Activated naive CD8-positive, alpha-beta T cell treated with anti-CD3 and anti-CD28 coated beads for 36 hours (primary cell): ENCODE measurements at places on chromosomes 16 and 17.

- H3K27ac ChIP-seq = peak overlapping the region; percentile 94
- peak overlapping the region; percentile 95 for H3K4me3 ChIP-seq
- DNase-seq = peak; percentile 54
- peaks cover 48% of the 10 kb centered on the region for H3K4me1 ChIP-seq
- peaks cover 3% of the 10 kb centered on the region for H3K27me3 ChIP-seq
- H3K36me3 ChIP-seq = peaks cover 6% of the 10 kb centered on the region
These were observed 1.5 kb downstream of the TNRC6C start for GRCh38 chr17:77959926-77960521.

DNA sequence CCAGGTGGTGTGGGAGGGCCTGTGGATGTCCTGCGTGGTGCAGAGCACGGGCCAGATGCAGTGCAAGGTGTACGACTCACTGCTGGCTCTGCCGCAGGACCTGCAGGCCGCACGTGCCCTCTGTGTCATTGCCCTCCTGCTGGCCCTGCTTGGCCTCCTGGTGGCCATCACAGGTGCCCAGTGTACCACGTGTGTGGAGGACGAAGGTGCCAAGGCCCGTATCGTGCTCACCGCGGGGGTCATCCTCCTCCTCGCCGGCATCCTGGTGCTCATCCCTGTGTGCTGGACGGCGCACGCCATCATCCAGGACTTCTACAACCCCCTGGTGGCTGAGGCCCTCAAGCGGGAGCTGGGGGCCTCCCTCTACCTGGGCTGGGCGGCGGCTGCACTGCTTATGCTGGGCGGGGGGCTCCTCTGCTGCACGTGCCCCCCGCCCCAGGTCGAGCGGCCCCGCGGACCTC, 798 bp downstream of the CLDN9 start:
- H3K4me3 ChIP-seq = no peak overlapping the region
- no peak for DNase-seq
- H3K27ac ChIP-seq = no peak overlapping the region
- H3K27me3 ChIP-seq = peaks cover 25% of the 10 kb centered on the region
- peaks cover 8% of the 10 kb centered on the region for H3K4me1 ChIP-seq

DNA sequence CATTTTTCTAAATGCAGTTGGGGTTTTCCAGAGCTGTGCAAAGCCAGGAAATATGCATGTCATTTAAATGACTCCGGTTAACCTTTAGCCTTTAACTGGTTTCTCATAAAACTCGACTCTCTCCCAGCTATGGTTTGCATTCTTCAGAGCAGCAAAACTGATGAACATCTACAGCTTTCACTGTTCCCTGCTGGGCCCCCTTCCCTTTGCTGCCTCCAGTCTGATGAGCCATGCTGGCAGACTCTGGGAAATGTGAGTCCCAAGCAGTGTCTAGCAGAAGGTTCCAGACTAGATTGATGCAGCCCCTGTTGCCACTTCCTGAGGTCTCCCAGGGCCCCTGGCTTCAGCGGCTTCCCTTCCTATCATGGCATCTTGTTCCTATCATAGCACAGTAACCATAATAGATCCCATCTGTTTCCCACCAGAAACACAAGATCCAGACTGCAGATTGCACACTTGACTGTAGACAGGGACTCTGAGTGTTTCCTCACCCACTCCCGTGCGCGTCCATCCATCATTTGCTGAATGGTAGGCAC, 135.4 kb downstream of the CLEC16A start:
- H3K27ac ChIP-seq = peak overlapping the region; percentile 86
- DNase-seq = no peak
- H3K27me3 ChIP-seq = no peaks in the 10 kb centered on the region
- H3K36me3 ChIP-seq = peaks cover 14% of the 10 kb centered on the region

DNA sequence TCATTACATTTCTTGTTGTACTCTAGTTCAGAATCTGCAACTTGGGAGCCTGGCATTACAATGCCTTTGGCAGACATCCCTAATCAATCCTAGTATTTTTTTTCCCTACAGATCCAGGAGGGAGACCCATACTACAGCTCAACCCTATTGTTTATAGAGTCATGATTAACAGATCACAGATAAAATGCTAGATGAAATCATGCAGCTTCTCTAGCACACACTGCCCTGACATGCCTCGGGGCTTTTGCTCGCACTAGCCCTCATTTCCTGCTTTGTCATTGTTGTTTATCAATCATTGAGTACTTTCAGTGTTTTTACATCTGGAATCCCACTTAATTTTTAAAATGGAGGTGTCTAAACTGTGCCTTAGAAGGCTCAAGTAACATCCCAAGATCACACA, 412.5 kb downstream of the CA10 start:
- no peak overlapping the region for H3K4me3 ChIP-seq
- H3K4me1 ChIP-seq = peaks cover 4% of the 10 kb centered on the region
- no peak overlapping the region for H3K27ac ChIP-seq

GRCh38 chr16:83136924-83137323, 510.2 kb downstream of the CDH13 start:
- H3K27me3 ChIP-seq = no peaks in the 10 kb centered on the region
- H3K27ac ChIP-seq = no peak overlapping the region
- no peak for DNase-seq
- no peaks in the 10 kb centered on the region for H3K36me3 ChIP-seq

- H3K36me3 ChIP-seq = no peaks in the 10 kb centered on the region
- no peaks in the 10 kb centered on the region for H3K27me3 ChIP-seq
These were observed 22.5 kb downstream of the RAB11FIP4 start for GRCh38 chr17:31413874-31414549.

GRCh38 chr17:15650741-15651582, 31.5 kb upstream of the FBXW10B start:
- DNase-seq = no peak
- H3K27ac ChIP-seq = no peak overlapping the region
- H3K27me3 ChIP-seq = no peaks in the 10 kb centered on the region
- H3K4me1 ChIP-seq = peaks cover 3% of the 10 kb centered on the region

GRCh38 chr17:73647301-73647695, 3.1 kb upstream of the SDK2 start:
- H3K4me1 ChIP-seq = peaks cover 7% of the 10 kb centered on the region
- no peak overlapping the region for H3K4me3 ChIP-seq
- no peaks in the 10 kb centered on the region for H3K36me3 ChIP-seq
- peaks cover 11% of the 10 kb centered on the region for H3K27me3 ChIP-seq
- DNase-seq = no peak
- no peak overlapping the region for H3K27ac ChIP-seq

- H3K4me1 ChIP-seq = peaks cover 36% of the 10 kb centered on the region
- H3K4me3 ChIP-seq = no peak overlapping the region
- H3K27me3 ChIP-seq = no peaks in the 10 kb centered on the region
- H3K36me3 ChIP-seq = peaks cover 29% of the 10 kb centered on the region
- no peak for DNase-seq
These were observed 8.6 kb downstream of the CARHSP1 start for GRCh38 chr16:8859913-8860881.

- peaks cover 15% of the 10 kb centered on the region for H3K4me1 ChIP-seq
- peaks cover 62% of the 10 kb centered on the region for H3K27me3 ChIP-seq
- H3K4me3 ChIP-seq = no peak overlapping the region
- no peak overlapping the region for H3K27ac ChIP-seq
- no peak for DNase-seq
These were observed 1.2 kb downstream of the EPN3 start for GRCh38 chr17:50533720-50534148.

GRCh38 chr17:41724476-41725050, 9.9 kb downstream of the HAP1 start:
- no peaks in the 10 kb centered on the region for H3K36me3 ChIP-seq
- no peaks in the 10 kb centered on the region for H3K4me1 ChIP-seq
- peaks cover 9% of the 10 kb centered on the region for H3K27me3 ChIP-seq
- no peak overlapping the region for H3K27ac ChIP-seq
- H3K4me3 ChIP-seq = no peak overlapping the region

DNA sequence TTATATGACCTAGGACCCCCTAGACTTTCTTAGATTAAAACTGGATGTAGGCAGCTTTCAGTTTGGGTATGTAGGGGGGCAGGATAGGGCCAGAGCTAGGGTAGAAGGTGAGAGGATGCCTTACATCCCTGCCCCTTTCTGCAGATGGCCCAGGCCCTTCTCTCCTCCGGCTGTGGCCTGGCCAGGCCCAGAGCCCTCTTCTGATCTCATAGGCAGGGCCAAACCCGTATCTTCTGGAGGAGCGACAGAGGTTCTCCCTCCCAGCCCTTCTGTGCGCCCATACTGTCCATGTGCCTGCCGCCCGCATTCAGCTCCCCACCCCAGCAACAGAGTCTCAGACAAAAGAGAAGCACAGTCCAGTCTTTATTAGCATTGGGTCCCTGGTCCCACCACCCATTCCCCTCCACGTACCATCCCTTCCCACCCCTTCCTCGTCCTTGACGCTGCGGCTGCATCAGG, 2.0 kb upstream of the TSPOAP1 start:
- H3K4me3 ChIP-seq = peak overlapping the region; percentile 100
- H3K27ac ChIP-seq = peak overlapping the region; percentile 100
- peaks cover 54% of the 10 kb centered on the region for H3K36me3 ChIP-seq
- peak; percentile 57 for DNase-seq
- peaks cover 58% of the 10 kb centered on the region for H3K4me1 ChIP-seq

DNA sequence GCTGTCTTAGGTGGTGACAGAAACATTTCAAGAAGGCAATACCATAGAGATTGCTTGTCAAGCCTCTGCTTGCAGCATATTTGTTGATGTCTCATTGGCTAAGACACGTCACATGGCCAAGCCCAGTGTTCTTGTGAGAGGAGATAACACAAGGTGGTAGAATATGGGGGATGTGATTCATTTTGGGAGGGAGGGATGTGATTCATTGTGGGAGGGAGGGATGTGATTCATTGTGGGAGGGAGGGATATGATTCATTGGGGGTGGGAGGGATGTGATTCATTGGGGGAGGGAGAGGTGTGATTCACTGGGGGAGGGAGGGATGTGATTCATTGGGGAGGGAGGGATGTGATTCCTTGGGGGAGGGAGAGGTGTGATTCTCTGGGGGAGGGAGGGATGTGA, 470.5 kb upstream of the SALL1 start:
- H3K36me3 ChIP-seq = no peaks in the 10 kb centered on the region
- no peak for DNase-seq

GRCh38 chr17:68310152-68310551, 18.9 kb downstream of the ARSG start:
- H3K4me1 ChIP-seq = peaks cover 35% of the 10 kb centered on the region
- peak; percentile 31 for DNase-seq
- H3K4me3 ChIP-seq = no peak overlapping the region
- no peaks in the 10 kb centered on the region for H3K27me3 ChIP-seq

GRCh38 chr17:62727916-62728672, 80.0 kb downstream of the MARCHF10 start:
- H3K27me3 ChIP-seq = peaks cover 37% of the 10 kb centered on the region
- no peak for DNase-seq
- H3K4me1 ChIP-seq = peaks cover 23% of the 10 kb centered on the region

DNA sequence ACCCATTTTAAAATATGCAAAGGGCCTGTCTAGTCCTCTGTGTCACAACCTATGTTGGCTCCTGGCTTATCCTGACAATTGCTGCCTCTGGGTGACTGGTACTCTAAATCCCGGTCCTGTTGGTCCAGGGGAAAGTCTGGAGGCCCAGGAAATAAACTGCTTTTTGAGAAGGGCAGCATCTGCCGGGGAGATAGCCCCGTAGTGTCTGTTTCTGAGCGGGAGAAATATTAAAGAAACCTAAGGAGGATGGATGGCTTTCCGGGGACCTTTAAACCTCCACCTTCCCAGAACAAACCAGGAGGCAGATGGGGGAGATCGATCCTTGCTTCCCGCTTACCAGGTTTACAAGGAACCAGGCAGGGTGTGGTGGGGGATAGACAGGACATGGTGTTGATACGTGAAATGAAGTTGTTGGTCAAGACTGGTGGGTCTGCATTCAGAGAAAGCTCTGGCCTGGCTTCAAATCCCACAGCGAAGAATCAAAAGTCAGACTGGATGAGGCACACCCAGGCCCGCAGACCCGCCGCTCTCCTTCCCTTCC, 3.8 kb downstream of the HOXB2 start:
- H3K4me3 ChIP-seq = peak overlapping the region; percentile 89
- peaks cover 10% of the 10 kb centered on the region for H3K36me3 ChIP-seq
- no peak for DNase-seq
- peaks cover 17% of the 10 kb centered on the region for H3K27me3 ChIP-seq

- no peak overlapping the region for H3K4me3 ChIP-seq
- peaks cover 45% of the 10 kb centered on the region for H3K4me1 ChIP-seq
- H3K27ac ChIP-seq = peak overlapping the region; percentile 78
- no peak for DNase-seq
- H3K36me3 ChIP-seq = peaks cover 34% of the 10 kb centered on the region
These were observed 12.2 kb upstream of the FOXJ1 start for GRCh38 chr17:76153202-76153601.

DNA sequence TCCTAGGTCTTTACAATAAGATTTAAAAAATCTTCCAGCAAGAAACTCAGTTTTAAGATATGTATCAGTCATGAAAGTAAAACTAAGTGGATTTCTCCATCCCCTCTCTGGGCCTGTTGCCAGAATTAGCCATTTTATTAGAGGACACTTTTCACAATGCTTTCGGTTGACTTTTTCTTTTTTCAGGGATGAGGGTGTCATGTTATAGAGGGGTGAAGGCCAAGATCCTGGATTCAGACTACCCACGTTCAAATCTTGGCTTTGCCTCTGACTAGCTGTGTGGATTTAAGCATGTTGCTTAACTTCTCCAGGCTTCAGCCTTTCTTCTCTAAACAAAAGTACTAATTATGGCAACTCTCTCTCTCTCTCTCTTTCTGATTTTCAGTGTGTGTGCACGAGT, 111.7 kb upstream of the COX10 start:
- peaks cover 3% of the 10 kb centered on the region for H3K4me1 ChIP-seq
- H3K36me3 ChIP-seq = peaks cover under 1% of the 10 kb centered on the region
- H3K27me3 ChIP-seq = no peaks in the 10 kb centered on the region
- no peak overlapping the region for H3K4me3 ChIP-seq
- no peak overlapping the region for H3K27ac ChIP-seq
- DNase-seq = no peak
